ENCODE measurements at places on chromosomes 2 and 18. TPM values are rescaled to one million over a fixed set of nuclear protein-coding genes. Genes with fewer than 3 reads are reported as not detected.

Gene ANKRD29
- total RNA-seq: 11.7 TPM

Gene REEP1
- total RNA-seq: 21.9 TPM

Gene IHH
- total RNA-seq: not detected

- DNase-seq: no peak
These were observed 387.2 kb downstream of the TRIB2 start for GRCh38 chr2:13103778-13104493.

GRCh38 chr18:42620657-42621056, 494.8 kb downstream of the RIT2 start:
- DNase-seq: no peak

DNA sequence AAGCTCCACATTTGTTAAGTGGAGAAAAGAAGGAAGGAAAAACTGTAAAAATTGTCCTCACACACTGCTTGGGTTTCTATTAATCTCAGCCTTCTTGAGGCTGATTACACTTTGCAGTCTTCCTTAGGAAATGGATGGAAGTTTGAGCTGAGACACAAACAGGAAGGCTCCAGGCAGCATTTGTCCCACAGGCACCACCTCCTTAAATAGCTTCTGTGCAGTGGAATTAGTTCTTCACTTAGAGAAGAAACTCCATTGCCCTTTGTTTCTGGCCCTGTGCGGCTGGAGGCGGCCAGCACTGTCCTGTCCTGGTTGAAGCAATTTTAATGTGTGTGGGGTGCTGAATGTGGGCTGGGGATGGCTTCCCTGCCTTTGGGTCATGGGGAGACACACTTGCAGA, 44.3 kb downstream of the ARHGAP28 start:
- no peak for DNase-seq

DNA sequence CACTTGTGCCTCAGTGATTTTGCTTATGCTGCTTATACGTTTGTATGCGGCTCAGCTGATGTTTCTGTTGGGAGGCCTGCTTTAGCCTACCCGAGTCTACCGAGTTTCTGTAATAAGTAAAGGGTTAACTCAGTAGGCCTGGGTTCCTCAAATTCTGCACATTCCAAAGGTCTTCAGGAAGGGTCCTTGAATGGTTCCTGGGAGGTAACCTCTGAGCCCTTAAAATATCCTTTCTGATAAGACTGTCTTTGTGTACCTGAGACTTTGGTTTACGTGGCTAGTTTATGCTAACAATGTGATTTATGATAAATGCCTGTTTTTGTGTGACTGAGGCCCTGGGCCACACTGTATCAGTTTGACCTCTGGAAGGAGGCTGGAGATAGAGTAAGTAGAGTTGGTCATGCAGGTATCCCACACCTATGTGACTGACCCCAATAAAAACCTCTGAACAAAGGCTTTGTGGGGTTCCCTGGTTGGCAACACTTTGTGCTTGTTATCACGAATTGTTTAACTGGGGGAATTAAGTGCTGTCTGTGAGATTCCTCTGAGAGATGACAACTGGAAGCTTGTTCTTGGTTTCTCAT, 18.9 kb upstream of the PNPT1 start:
- DNase-seq: no peak

- DNase-seq: no peak
These were observed 25.5 kb downstream of the CENPO start for GRCh38 chr2:24818721-24819167.

- no peak for DNase-seq
These were observed 48.5 kb upstream of the PARD3B start for GRCh38 chr2:204496779-204497178.

Gene RBM44
- total RNA-seq: 2.4 TPM

All from urinary bladder (tissue), 4 donors.